Stimulated activated CD8-positive, alpha-beta memory T cell treated with anti-CD3 and anti-CD28 coated beads, Interleukin-2, amount 100 ng/mL, for 48 hours (primary cell): ENCODE measurements at places on chromosomes 3 and 15.

DNA sequence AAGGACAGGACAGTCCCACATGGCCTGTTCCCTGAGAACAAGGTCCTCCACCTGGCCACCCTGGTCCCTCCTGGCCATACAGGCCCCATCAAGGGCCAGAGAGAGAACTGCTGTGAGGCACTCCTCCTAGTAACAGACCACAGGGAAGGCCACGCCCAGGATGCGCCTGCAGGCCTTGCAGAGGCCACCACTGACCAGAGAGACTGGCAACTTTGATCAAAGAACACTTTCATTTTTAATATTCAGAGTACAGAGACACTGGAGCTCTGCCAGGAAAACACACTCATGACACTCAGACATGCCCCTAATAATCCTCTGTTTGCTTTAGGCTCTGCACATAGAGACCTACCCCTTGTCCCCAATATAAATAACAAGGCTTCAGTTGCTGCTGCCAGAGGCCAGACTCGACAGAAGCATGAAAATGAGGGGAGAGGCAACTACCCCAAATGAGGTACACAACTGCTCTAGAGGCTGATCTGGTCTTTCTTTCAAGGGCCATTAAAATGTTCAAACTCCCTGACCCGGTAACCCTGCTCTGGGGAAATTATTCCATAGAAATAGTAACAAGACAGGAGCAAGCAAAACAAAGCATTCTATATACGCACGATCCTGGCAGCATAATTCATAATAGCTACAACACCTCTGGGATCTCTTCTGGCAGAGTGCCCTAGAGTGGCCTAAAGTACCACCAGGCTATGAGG, 44.8 kb downstream of the CCDC12 start:
- no peak for DNase-seq

DNA sequence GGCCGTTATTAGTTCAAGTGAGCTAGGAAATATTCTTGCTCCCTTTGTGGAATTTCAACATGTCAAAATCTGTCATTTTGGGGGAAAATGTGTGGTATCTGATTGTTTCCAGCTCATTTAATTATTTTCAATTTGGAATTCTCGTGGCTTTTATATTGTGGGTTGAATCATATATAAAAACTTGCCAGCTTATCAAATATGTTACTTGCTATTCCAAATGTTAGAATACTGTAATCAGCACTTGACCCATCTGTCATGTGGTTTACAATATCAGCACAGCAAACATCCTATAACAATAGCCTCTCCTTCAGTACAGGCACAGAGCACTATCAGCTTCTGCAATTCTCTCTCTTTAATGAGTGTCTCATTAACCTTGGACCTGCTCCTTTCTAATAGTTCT, 130.2 kb upstream of the FEZF2 start:
- DNase-seq: no peak

GRCh38 chr3:5186089-5186857, 1.2 kb upstream of the EDEM1 start:
- DNase-seq: no peak

- DNase-seq: no peak
Measured at GRCh38 chr15:77666296-77666660, 33.6 kb upstream of the LINGO1 start.

DNA sequence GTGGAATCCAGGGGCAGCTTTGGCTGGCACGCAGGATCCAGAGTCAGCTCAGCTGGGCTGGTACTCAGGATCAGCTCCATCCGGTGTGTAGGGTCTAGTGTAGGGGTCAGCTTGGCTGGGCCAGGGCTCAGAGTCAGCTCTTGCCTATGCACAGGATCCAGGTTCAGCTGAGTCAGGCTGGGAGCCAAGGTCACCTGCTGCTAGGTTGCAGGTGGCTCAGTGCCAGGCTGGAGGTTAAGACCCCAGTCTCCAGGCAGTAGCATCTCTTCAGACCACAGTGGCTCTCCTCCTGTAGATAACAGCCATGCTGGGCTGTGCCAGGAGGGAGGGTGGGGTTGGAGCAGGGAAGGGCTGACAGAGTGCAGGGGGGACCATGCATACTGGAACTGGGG, 1.8 kb downstream of the HYAL3 start:
- no peak for DNase-seq

DNA sequence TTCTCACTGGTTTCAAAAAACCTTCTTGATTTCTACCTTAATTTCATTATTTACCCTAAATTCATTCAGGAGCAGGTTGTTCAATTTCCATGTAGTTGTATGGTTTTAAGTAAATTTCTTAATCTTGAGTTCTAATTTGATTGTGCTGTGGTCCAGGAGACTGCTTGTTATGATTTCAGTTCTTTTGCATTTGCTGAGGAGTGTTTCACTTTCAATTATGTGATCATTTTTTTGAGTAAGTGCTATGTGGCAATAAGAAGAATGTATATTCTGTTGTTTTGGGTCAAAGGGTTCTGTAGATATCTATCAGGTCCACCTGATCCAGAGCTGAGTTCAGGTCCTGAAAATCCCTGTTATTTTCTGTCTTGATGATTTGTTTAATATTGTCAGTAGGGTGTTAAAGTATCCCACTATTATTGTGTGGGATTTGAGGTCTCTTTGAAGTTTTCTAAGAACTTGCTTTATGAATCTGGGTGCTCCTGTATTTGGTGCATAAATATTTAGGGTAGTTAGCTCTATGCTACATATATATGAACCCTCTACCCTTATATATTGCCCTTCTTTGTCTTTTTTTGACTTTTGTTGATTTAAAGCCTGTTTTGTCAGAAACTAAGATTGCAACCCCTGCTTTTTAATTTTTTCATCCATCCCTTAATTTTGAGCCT, 158.4 kb upstream of the TPRG1 start:
- DNase-seq: no peak

DNA sequence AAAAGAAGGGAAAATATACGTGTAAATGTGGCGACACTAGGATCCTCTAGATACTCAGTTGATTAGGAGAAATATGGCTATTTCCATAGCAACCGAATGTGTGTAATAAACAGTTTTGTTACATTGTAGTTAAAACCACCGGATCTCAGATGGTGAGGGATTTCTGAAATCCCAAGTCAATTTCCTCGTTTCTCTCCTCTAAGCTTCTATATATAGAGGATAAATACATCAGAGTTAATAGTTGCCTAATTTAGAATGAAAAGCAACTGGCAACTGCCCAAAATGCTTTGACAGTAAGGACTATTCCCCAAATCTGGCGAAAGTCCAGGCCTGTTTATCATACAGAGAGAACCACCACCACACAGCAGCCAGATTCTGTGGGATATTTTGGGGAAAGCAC, 112.6 kb downstream of the GABRB3 start:
- DNase-seq: no peak

- DNase-seq: no peak
Measured at GRCh38 chr3:60933824-60934223, 317.4 kb downstream of the FHIT start.

GRCh38 chr15:43270113-43270665, 3.5 kb upstream of the TGM5 start:
- no peak for DNase-seq

GRCh38 chr3:136979684-136980083, 21.9 kb downstream of the IL20RB start:
- DNase-seq: no peak

GRCh38 chr3:59970796-59971195, 921.0 kb upstream of the CFAP20DC start:
- DNase-seq: no peak

DNA sequence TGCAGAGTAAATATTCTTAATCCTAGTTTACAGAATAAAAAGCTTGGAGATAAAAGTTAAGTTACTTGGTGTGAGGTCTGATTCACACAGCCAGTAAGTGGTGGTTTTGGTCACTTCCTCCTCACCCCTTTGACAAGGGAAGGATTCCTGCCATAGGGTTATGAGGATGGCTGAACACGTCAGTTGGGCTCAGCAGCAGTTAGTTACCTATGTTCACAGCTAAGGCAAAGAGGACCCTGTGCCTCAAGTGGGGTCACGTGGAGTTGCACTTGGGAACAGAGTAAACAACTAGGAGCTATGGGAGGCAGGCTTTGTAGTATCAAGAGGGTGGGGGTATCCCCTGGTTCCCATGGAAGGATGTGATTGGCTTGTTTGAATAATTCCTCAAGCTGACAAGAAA, 232.2 kb downstream of the UBE2E2 start:
- DNase-seq: no peak

GRCh38 chr15:25931851-25932250, 68.7 kb upstream of the ATP10A start:
- no peak for DNase-seq

GRCh38 chr3:120071259-120071658, 23.0 kb downstream of the GSK3B start:
- no peak for DNase-seq

DNA sequence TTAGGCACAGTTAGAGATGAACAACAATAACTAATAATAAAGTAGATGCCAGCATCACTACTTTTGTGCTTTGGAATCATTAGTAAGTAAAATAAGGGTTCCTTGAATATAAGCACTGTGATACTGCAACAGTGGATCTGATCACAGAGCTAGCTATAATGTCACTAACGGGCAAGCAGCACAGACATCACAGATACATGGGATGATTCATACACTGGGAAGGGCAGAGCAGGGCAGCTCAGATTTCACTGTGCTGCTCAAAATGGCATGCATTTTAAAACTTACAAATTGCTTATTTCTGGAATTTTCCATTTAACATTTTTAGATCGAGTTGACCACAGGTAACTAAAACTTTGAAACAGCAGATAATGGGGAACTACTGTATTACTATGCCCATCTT, 476.6 kb downstream of the FHIT start:
- no peak for DNase-seq

DNA sequence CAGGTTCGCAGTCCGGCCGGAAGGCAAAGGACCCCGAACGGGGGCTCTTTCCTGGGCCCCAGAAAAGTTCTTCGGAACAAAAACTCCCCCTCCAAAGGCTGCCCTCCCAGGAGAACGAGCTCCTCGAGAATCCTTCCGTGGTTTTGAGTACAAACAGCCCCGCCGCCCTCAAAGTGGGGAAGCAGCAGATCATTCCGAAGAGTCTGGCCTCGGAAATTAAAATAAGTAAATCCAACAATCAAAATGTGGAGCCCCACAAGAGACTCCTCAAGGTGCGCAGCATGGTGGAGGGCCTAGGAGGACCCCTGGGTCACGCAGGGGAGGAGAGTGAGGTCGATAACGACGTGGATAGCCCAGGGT, 1.3 kb downstream of the ARHGEF26 start:
- no peak for DNase-seq

- DNase-seq: no peak
Measured at GRCh38 chr3:5103743-5104142, 18.3 kb upstream of the ARL8B start.

- no peak for DNase-seq
Measured at GRCh38 chr3:138477801-138478200, 43.4 kb downstream of the ESYT3 start.
